Left renal cortex interstitium (tissue), 4 donors: ENCODE measurements at places on chromosomes 7 and 10.

GRCh38 chr7:106613848-106614560 is 47.0 kb downstream of the CCDC71L start:
- no peak for DNase-seq

DNA sequence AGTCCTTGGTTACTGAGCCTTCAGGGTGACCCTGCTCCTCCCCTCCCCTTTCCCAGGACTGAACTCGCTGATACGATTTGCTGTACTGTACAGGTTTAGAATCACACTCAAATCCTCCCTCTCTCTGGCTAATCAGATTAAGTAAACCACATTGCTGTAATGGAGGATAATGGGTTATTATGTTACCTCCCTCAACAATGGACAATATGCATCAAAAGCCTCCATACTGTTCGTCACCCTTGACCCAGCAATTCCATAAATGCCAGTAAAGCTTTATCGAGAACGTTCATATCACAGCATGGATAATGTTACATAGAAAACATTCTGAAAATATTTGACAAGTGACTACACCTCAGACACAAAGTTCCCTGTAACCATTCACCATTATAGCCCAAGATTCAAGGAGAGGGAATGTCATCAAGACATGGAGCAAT is 61.7 kb downstream of the FAM107B start:
- no peak for DNase-seq

DNA sequence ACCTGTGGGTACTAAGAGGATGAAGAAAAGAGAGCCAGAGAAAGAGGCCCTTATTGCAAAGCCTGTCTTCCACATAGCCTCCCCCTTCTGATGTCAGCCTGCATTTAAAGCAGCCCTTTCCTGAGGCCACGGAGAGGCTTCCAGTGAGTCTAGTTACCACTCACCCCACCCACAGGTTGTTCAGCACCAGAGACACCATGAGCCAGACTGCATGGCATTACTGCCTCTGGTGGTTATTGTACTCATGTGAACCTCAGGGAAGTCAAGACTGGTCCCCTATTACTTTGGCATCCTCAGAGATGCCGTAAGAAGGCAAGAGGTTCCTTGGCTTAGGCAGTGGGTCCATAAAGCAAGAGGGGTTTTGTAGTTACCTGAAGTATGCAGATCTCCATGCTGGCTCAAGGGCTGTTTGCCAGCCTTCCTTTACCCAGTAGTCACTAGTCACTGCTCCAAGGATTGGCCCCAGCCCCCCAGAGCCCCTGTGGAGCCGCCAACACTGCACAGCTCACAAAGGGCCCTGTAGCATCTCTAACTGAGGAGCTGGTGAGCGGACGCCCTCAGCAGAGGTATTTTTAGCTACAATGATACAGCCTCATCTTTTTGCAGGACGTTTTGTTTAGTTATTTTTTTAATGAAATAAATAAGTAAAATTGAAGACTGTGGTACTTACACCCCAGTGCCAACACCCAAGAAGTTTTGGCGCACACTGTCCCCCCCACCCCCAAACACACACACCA is 20.7 kb downstream of the LRRC4 start:
- DNase-seq: no peak

DNA sequence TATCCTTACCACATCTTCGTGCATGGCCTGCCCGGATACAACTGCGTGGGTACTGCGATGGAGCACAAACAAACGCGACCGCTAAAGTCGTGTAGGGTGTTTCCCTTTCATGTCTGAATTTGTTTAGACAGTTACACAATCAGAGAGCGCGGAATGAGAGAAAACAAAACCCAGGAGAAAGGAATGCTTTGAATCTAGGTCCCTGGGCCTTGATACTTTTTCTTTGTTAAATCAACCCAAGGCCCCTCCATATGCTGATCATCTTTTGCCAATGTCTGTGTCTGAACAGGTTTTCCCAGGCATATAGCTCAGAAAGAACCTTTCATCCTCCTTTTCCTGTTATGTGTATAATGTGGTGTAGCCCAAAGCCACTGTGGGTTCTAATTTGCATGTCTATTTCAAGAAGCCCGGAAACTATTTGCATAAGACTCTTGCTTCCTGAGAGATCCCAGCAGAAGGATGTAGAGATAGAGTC is 145.8 kb downstream of the FRMD4A start:
- no peak for DNase-seq

DNA sequence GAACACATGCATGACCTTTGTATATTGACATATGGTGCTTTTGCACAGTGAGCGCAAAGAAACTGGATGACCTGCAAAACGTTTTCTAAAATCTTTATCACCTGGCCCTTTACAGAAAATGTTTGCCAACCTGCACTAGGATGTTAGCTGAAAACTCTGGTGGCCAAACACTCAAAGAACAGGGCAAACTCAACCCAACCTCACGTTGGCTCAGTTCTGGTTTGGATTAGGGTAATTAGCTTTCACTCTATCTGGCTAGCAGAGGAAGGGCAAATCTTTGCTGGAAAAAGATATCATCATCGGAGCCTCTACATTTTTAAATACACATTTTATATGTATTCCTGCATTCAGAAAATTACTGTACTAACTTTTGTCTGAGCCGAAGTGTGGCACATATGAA is 688.9 kb downstream of the PHTF2 start:
- DNase-seq: no peak

DNA sequence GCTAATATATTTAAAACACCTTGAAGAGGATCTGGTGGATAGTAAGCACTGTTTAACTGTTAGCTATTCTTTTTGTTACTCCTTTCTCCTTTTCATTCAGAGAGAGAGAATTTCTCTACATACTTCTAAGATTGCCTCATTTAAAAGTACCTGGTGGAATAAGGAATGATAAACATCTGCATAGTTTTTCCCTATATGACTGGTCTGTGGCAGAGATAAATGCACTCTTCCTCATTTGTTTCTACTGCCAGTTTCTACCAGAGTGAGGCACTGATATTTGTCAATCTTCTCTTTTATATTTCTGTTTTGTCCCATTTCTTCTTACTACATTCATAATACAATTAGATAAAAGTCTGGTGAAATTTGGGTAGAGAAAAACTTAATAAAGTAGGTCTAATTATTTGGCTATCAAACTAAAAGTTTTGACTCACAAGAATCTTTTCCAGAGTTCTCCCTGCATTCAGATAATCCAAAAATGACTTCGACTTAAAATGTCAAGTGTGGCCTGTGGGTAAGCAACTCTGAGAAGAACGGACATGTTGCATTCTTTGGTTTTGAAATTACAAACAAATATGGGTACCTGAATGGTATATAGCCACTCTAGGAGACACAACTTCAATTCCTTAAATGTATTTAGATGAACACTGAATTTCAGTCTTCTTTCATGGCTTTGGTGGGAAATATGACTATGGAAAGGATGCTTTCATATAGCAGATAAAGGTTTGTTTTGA is 38.8 kb downstream of the RNLS start:
- DNase-seq: no peak

GRCh38 chr10:77533887-77534278 is 103.7 kb downstream of the KCNMA1 start:
- no peak for DNase-seq

DNA sequence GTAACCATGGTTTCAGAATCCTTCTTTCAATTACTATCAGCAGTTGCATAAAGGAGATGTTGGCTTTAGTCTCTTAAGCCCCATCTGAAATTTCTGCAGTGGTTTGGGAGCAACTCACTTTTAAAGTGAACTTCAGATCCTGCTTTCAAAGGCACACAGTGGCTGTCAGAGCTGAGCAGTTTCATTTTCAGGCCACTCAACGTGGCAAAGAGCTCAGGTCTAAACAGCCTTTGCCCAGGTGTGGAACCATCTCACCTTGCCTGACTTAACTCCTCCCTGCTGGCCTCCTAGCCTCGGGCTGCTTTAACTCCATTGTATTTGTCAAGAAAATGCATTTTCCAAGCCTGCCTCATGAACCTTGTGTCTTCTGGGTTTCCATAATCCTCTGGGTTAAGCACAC is 197.5 kb upstream of the KMT2E start:
- no peak for DNase-seq

DNA sequence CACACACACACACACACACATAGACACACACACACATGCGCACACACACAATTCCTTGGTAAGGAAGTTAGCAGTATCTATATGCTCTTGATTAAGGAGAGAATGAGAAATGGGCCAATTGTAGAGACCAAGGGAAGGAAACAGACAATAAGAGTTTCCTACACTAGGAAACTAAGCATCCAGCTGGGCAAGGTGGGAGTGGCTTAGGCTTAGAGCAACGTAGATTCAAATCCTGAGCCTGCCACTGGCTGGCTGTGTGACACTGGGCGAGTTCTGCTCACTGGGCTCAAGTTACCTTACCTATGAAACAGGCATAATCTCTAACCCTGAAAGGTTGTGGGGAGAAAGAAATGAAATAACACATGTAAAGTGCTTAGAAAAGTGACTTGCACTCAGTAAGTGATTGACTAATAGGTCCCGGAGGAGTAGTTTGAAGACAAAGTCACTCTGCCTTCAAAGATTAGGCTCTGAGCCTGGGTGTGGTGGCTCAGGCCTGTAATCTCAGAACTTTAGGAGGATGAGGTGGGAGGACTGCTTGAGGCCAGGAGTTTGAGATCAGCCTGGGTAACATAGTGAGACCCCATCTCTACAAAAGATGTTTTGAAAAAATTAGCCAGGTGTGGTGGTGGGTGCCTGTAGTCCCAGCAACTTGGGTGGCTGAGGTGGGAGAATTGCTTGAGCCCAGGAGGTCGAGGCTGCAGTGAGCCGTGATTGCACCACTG is 701.4 kb downstream of the PARD3 start:
- no peak for DNase-seq
